HFFc6 (cell line): ENCODE measurements at places on chromosomes 1 and 21. TPM values are rescaled to one million over a fixed set of nuclear protein-coding genes. Genes with fewer than 3 reads are reported as not detected.

RPE65 gene
- total RNA-seq = not detected in 3 replicates

ABCG1 gene
- total RNA-seq = not detected in 3 replicates

HORMAD1 gene
- total RNA-seq = not detected in 3 replicates

FOXO6 gene
- total RNA-seq = 0.07 TPM in 1 of 3 replicates, not detected in the others

ALPL gene
- total RNA-seq = 0.13 to 0.35 TPM in 2 of 3 replicates, not detected in the other

ZYG11A gene
- 0.24 to 1.0 TPM (median 0.48 TPM) in 3 replicates for total RNA-seq

TMEM35B gene
- 22.0 to 26.4 TPM (median 26.1 TPM) in 3 replicates for total RNA-seq

GPR52 gene
- 0.27 TPM in 1 of 3 replicates, not detected in the others for total RNA-seq

BATF3 gene
- 0.57 to 1.5 TPM (median 1.5 TPM) in 3 replicates for total RNA-seq

UBQLN4 gene
- total RNA-seq = 30.1 to 36.5 TPM (median 32.7 TPM) in 3 replicates

GBP3 gene
- 32.5 to 44.6 TPM (median 33.1 TPM) in 3 replicates for total RNA-seq

ADAMTSL4 gene
- 35.9 to 58.9 TPM (median 48.9 TPM) in 3 replicates for total RNA-seq

CASQ2 gene
- total RNA-seq = not detected in 2 replicates

WNT3A gene
- total RNA-seq = not detected in 3 replicates

CFAP45 gene
- 0.93 to 2.0 TPM (median 1.6 TPM) in 3 replicates for total RNA-seq

KIF26B gene
- total RNA-seq = 5.6 to 7.6 TPM (median 6.3 TPM) in 3 replicates

EXO1 gene
- total RNA-seq = 6.5 to 16.1 TPM (median 14.8 TPM) in 3 replicates
